Sciatic nerve (tissue), 2 donors: ENCODE measurements at places on chromosomes 11 and 22. TPM values are rescaled to one million over a fixed set of nuclear protein-coding genes. Genes with fewer than 3 reads are reported as not detected.

- DNase-seq: no peak
Observed at GRCh38 chr11:80282643-80283042, 841.8 kb upstream of the TENM4 start.

DNA sequence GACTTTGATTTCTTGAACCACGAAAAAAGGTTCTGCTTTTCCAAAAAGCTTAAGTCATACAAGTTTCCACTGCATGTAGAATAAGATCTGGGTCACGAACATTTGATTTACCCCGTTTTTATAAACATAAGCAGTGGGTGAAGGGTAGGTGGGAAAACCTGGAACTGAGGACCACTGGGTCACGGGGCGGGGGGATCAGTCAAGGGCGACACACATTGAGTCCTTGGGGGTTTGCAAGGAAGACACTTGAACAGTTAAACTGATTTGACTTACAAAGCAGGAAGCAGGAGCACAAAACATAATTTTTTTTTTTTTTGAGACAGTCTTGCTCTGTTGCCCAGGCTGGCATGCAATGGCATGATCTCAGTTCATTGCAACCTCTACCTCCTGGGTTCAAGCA is 10.9 kb downstream of the FADS3 start:
- DNase-seq: no peak

GRCh38 chr11:44312876-44313275 is 2.9 kb upstream of the ALX4 start:
- no peak for DNase-seq

- no peak for DNase-seq
Observed at GRCh38 chr11:16986434-16987204, 27.6 kb downstream of the PLEKHA7 start.

DNA sequence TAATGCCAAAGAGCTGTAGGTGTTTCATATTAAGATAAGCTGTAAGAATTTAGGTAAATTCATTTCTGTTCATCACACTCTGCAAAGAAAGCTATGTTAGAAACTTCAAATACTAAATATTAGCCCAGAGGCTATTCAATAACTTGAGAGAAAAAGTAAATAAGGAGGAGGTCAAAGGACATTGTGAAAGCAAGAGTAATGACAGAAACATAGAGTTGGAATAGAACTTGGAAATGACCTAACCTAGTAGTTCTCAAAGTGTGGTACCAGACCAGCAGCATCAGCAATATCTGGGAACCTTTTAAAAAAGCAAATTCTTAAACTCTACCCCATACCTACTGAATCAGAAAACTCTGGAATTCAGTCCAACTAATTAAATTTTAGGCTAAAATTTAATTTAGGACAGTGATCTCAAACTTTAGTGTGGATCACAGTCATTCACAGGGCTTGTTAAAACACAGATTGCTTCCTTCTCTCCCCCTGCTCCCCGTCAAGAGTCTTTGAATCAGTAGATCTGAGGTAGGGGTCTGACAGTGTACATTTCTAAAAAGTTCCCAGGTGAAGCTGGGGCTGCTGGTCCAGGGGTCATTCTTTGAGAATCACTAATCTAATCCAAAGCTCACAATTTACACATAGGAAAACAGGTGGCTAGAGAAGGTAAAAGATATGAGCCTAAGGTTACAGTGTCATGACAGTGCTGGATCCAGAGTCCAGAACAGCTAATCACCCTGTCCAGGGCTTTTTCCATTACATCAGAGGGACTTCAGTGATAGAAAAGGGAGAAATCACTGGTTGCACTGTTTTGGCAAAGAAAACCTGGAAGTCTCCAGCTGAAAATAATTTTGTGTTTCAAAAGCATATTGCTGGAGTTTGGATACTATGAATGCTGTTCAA is 241.1 kb downstream of the SOX6 start:
- DNase-seq: no peak

DNA sequence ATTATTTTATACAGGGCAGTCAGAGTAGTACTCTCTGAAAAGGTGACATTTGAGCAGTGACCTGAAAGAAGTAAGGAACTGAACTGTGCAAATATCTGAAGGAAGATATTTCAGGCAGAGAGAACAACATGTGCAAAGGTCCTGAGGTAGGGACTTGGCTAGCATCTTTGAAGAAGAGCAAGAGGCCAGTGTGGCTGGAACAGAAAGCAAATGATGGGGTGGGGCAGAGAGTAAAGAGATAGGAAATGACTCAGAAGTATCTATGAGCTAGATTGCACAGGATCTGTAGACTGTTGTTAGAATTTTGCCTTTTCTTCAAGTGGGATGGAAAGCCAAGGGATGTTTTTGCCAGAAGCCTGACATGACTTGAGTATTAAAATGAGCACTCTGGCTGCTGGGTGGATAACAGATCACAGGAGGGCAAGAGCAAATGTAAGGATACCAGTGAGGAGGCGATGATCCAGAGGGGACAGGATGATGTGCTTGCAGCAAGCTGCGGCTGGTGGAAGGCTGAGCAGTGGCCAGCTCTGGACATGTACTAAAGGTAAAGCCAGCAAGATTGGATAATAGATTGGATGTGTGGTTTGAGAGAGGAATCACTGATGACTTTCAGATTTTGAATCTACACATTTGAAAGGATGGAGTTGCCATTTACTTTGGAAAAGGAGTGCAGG is 33.2 kb upstream of the TTC12 start:
- no peak for DNase-seq

GRCh38 chr11:7348432-7349304 is 97.0 kb downstream of the SYT9 start:
- DNase-seq: no peak

GRCh38 chr22:24688256-24688655 is 85.3 kb downstream of the GGT1 start:
- DNase-seq: no peak

DNA sequence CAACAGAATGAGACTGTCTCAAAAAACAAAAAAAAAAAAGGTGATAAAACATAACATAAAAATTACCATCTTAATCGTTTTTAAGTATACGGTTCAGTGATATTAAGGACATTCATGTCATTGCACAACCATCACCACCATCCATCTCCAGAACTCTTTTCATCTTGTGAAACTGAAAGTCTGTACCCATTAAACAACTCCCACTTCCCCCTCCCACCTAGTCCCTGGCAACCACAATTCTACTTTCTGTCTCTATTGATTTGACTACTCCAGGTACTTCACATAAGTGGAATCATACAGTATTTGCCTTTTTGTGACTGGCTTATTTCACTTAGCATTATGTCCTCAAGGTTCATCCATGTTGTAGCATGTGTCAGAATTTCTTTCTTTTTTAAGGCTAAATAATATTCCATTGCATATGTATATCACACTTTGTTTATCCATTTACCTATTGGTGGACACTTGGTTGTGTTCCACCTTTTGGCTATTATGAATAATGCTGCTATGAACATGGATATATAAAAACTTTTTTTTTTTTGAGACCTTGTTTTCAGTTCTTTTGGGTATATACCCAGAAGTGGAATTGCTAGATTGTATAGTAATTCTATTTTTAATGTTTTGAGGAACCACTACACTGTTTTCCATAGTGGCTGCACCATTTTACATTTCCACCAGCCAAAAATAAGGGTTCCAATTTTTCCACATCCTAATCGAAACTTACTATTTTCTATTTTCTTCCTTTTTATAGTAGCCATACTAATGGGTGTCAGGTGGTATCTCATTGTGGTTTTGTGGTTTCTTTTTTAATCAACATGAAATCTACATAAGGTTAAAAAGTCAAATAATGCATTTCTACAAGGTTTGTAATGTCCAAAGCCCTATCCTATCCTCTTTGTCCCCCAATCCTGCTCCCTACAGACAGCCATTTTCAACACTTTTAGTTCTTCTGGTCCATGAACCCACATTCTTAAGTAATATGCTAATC is 23.4 kb upstream of the PIK3C2A start:
- no peak for DNase-seq

- DNase-seq: no peak
Observed at GRCh38 chr11:68386331-68386978, 74.1 kb downstream of the LRP5 start.

DNA sequence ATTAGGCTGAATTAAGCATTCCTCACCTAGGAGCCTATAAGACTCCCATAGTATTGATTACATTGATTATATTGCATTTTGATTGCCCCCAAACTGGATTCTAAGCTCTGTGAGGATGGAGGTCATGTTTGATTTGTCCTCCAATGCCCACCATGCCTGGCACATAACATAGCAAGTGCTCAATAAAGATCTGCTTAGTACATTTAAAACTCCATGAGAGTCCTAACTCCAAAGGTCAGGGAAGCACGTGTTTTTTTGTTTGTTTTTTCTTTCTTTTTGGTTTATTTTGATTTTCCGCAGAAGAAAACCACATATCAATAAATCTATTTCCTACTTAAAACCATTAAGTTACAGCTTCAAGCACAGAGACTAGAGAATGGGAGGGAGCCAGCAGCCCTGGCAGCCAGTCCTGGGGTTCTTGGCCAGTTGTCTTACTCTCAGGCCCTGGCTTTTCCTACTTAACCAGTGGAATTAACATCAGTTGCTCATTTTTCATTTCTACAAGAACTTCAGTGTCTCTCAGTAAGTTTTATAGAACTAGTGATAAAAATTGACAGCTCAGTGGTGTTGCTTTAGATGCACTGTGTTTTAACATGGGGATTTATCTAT is 429.9 kb upstream of the CCDC90B start:
- no peak for DNase-seq

DNA sequence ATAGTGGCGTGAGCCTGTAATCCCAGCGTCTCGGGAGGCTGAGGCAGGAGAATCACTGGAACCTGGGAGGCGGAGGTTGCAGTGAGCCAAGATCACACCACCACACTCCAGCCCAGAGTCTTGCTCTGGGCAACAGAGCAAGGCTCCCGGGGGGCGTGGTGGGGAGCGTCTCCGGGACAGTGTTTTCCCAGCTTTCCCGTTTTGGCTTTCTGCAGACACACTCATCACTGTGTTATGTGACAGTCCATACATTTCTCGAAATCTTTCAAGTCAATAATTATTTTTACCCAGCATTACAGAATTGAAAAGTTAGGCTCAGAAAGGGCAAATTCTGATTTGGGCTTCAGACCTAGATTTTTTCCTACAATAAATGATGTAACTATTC is 31.7 kb downstream of the NEAT1 start:
- peak; percentile 57 for DNase-seq

DNA sequence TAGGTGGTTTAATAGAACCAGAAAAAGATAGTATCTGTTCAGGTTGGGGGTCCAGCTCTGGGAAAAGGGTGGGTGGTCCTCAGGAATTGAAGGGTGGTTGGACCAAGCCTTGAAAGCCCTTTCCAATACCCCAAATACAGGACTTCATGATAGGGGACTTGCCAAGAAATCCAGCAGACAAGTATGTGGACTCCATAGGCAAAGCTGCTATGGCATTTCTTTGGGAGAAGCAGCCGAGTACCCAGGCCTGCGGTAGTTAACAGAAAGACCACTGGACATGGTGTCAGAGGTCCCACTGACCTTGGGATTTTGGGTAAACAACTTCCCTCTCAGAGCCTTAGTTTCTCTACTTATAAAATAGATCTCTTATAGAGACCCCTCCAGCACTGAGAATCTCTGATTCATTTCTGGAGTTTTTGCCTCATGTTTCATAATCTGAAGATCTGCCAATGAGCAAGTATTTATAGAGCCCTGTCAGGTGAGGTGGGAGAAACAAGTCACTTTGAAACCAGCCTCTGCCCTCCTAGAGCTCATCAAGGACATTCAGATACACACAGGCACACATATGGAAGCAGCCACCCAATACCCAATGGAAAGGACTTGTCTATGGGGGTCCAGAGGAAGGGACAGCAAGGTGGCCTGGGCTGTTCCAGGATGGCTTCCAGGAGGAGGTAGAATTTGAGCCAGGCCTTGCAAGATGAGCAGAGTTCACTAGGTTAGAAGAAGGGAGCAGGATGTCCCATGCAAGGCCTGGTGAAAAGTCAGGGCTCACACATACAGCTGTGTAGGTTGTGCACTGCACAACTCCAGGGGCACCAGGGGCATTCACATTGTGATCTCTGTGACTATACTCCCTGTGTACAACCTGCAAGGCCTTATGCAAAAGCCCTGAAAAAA is 31.0 kb upstream of the ACCSL start:
- no peak for DNase-seq

GRCh38 chr22:49351761-49352227 is 475.9 kb downstream of the BRD1 start:
- DNase-seq: peak; percentile 37

GRCh38 chr11:64933213-64933934 is 2.3 kb downstream of the GPHA2 start:
- no peak for DNase-seq

DNA sequence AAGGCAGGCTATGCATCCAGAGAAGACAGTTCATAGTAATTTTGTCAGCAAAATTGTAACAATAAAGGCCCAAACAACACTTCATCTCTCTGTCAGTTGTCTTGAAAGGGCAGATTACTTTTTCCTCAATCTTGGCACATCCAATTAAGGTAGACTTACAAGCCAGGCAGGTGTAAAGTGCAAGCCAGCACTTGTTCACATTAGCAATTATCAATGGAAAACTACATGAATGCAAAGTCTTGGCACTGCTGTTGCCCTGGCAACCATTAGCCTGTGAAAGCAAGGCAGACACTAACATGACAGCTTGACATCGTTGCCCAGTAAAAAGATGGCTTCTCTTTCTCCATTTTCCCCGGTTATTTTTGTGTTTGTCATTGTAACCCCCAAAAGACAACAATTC is 677.2 kb upstream of the TENM4 start:
- DNase-seq: no peak

DNA sequence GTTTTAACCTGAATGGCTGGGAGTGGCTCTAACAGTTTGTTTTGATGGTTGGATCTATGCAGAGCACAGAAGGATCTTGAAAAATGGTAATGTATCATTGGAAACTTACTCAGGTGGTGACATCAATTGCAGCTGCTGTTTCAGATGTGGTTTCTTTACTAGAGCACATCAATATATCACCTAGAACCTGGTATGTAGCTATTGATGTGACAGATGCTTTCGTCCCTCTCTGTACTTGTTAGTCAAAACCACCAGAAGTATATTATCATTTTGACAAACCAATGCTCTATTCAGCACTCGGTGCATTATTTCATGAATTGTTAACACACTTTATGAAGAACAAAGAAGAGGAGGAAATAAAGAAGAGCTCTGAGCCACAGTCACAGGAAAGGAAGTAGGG is 26.6 kb upstream of the SCN3B start:
- no peak for DNase-seq

DNA sequence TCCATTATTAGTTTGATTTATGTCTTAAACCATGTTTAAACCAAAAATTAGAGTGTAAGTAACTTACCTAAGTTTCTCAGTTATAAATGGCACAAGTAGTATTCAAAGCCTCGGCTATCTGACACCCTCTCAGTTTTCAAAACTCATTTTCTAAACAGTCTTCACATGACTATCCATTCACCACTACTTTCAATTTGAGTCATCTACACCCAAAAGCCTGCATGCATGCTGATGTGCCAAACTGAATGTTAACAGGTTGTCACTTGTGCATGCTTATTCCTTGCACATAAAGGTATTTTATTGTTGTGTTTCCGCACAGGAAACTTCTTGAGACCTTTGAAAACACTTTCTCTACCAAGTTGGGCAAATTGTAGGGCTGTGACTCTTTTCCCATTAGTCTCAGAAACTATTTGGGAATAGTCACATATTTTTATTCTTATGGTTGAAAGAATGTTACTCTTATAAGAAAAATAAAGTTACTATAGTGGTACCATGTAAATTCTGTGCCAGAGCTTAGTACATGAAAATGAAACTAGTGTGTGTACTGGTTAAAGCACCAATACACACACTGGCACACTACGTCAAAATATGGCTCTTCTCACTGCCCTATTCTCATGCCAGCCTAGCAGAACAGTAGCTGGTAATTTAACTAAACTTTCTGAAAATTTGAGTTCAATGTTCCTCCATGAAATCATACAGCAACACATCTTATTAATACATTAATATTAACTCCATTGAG is 2.2 kb upstream of the OR51E2 start:
- DNase-seq: no peak

Gene VWCE
- 3.6 TPM for total RNA-seq

Gene KRTAP5-7
- 0.58 TPM for total RNA-seq

Gene NRXN2
- total RNA-seq: 13.7 TPM

Gene IGLL1
- total RNA-seq: not detected
